ENCODE measurements at places on chromosomes 12 and 14.

- DNase-seq = no peak
Measured at GRCh38 chr14:50333014-50333509, 20.9 kb downstream of the DMAC2L start.

GRCh38 chr14:30385925-30386324, 173.0 kb upstream of the G2E3 start:
- DNase-seq = no peak

DNA sequence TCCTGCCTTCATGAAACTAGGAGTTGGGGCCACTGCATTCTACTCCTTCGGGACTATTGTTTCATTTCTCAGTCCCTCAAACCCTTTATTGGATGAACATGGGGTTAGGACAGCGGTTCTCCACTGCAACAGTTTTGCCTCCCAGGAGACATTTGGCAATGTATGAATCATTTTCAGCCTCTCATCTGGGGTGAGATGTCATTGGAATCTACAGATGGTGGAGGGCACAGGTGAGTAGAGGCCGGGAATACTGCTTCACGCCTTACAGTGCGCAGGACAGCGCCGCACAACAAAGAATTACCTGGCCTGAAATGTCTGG, 649 bp upstream of the GNPNAT1 start:
- DNase-seq = no peak

- DNase-seq = no peak
Measured at GRCh38 chr14:56394826-56395530, 184.6 kb upstream of the TMEM260 start.

DNA sequence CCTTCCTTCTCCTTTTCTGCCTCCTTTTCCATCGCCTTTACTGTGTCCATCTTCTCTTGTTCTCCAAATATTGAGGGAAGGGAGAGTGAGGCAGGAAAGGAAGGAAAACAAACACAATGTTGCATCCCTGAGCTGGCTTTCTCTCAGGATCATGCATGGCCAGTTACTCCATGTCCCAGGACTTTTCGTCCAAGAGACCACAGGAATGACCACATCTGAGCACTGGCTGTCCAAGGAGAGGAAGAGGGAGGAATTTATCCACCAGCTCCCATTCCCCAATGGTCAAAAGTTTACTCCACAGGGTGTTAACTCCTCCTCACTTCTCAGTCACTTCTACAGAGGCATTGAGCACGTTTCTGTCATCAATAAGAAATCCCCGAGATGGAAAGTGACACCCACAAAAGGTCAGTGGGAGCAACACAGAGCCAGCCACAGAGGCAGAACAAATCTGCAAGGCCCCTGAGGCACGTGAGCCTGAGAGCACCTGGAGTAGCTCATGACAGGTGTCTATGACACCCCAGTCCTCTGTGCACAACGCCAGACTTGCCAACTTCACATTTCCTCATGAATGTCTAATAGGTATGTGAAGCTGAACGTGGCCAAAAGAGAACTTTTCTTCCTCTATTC, 177.3 kb upstream of the NUDT4 start:
- no peak for DNase-seq

- no peak for DNase-seq
Measured at GRCh38 chr12:16920451-16920850, 314.5 kb upstream of the LMO3 start.

- DNase-seq = peak; percentile 16
Measured at GRCh38 chr12:98470469-98471082, 44.8 kb upstream of the TMPO start.

GRCh38 chr12:43009846-43010240, 420.3 kb upstream of the PRICKLE1 start:
- DNase-seq = no peak

DNA sequence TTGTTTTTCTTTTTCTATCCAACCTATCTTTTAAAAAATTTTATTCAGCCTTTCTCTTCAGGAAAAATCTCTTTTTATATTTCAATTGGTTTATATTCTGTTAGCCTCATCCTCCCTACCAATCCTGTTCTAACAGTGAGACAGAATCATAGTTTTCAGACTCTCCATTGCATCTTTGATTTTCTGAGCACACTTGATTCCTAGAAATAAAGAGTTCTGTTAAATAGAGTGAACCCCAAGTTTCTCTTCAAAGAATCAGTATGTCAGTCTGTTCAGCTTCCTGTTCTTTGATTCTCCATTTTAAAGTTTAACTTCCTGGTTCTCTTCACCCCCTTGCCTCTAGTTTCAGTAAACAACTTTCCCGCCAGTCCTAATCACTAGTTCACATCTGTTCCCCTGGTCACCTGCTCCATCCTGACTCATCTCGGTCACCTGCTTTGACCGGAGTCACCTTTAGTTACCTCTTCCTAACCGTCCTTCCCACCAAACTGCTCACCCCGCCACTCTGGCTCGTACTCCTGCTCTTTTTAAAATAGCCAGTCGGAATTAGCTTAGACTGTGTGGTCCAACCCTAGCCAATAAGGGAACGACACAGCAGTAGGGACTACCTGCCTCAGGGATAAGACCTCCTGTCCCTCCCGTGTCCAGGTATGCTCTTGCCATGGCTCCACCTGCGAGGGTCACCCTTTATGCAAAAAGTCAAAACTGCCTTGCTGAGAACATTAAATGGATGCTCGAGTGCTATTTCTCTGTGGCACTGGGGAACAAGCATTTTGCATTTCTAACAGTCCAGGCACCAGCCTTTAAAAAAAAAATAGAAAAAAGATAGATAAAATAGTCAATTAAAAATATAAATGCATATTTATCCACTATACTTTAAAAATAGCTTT, 48.4 kb downstream of the DDX51 start:
- no peak for DNase-seq

DNA sequence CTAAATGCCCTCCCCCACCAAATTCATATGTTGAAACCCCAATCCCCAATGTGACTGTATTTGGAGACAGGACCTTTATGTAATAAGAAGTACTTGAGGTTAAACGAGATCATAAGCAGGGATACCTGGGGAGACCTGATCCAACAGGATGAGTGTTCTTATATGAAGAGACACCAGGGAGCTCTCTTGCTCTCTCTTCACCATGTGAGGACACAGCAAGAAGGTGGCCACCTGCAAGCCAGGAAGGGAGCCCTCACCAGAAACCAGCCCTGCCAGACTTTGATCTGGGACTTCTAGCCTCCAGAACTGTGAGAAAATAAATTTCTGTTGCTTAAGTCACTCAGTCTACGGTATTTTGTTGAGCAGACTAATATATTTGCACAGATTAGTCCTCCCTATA, 113.6 kb downstream of the NUAK1 start:
- DNase-seq = no peak

GRCh38 chr12:3757261-3757660, 4.4 kb upstream of the CRACR2A start:
- no peak for DNase-seq

GRCh38 chr12:70849265-70849960, 71.1 kb downstream of the PTPRR start:
- no peak for DNase-seq

DNA sequence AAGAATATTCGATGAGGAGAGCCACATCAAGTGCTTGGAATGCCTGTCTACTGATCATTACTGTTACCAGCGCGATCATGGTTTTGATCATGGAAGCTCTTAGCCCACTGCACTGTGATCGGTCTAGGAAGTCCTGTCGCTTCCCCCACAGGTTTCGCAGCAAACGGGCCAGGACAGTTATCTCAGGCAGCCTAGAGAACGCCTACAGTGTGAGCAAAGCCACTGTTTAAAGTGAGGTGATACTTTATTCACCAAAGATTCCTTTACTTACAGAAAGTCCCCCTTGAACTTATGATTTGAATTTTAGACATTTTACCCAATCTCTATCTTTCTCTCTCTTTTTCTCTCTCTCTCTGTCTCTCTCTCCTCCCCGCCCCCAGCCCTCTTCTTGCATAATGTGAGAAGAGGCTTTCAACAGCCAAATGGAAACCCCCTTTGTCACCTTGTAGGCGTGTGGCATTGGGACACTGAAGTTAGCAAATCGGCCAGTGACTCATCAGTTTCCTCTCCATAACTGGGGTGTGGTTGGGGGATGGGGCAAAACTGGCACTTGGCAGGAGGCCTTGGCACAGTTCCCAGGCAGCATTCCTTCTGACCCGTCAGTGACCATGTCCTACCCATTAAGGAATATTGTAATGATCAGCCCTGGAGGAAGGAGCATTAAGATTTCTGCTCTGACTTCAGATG, 214.8 kb downstream of the CHST11 start:
- DNase-seq = peak; percentile 93

DNA sequence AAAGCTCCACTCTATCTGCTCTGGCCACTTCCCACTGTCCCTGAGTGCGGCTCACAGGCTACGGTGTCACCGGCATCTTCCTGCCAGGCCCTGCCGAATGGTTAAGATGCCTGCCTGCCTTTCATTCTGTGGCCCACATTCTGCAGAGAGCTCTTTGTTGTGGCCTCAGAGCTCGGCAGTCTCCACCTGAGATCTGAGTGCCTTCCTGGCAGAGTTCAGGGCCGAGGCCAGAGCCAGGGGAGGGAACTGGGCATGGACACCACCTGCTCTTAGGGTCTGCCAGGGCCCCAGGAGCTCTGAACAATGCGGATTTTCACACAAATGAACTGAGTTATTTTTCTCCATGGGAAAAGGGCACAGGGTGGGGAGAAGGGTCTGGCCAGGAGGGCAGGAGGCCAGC, 127.2 kb downstream of the RBM19 start:
- DNase-seq = no peak

GRCh38 chr14:35351897-35352273, 52.7 kb downstream of the NFKBIA start:
- no peak for DNase-seq

DNA sequence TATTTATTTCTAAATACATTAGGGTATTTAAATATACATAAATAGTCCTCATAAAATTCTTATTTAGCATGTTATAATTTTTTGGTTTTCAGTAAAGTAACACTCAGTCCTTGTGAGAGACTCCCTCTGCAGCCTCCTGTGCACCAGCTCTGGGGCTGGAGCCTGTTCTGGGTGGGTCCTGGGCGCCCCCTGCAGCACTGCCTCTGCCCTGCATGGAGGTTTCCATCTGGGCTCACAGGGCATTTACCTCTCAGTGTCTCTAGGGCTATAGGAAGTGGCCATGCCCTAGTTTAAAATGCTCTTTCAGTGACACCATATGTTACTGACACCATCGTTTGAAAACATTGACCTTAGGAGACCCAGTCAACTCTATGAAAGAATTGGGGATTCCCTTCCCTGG, 1155.2 kb downstream of the TMEM121 start:
- DNase-seq = no peak

GRCh38 chr12:30599608-30600007, 96.1 kb downstream of the IPO8 start:
- DNase-seq = no peak

DNA sequence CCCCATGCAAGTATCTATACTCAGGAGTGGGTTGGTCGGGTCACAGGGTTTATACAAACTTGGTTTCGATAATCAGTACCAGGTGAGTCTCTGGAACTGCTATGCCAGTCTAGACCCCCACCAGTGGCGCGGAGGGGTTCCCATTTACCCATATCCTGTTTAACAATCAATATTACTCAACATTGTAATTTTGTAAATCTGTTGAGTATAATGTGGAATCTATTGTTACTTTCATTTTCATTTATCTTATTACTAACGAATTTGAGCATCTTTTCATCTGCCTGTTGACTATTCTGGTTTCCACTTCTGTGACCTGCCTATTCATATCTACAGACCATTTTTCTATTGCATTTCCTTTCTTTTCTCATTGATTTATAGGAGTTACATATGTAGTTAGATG, 275.2 kb upstream of the CRY1 start:
- DNase-seq = peak; percentile 82

DNA sequence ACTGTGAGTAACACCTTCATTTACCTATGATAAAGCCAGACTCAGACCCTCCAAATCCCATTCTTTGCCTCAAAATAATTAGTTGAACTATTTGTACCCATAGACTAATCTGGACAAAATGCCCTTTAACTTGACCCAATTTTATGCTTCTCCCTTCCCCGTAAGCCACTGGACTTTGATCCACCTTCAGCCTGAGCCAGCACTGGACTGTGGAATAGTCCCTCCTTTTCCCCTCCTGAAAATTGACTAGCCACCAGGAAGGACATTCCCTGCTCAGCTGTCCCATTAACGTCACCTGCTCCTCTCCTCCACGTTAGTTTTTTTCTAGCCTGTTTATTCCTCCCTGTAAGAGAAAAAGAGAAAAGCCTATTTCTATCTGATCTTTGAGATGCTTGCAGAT, 10.3 kb downstream of the MED21 start:
- no peak for DNase-seq

DNA sequence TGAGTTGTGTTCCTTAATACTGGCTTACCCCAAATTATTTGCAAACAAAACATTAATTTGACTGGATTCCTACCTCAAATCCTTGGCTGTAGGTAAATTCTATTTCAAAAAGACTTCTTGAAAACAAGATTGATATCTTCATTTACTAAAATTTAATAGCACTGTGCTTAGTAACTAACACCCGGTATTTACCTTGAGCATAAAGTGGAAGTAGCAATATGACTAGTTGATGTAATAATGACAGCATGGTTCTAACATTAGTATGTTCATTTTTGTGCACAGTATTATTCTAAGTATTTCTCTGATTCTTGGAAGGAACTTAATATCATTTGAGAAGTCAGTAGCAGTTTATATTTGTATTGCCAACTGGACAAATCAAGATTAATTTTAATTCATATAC, 96.8 kb downstream of the PPHLN1 start:
- no peak for DNase-seq

DNA sequence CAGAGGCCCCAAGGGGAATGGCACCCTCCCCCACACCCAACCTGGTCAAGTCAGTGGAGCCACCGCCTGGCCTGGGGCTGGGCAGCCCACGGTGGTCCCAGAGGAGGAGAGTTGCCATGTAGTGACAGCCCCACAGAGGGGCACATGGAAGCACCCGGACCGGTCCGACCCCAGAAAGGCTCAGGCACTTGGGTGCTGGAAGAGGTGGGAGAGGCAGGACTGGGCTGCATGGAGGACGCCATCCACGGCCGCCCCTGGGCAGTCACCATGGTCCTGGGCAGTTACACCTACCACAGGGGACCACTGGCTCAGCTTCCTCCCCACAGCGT, 37.9 kb upstream of the TMEM179 start:
- DNase-seq = no peak

- no peak for DNase-seq
Measured at GRCh38 chr12:49689785-49690184, 17.4 kb downstream of the FMNL3 start.

GRCh38 chr12:8065991-8066594, at the start of gene C3AR1:
Gene C3AR1 (minus strand): TSS chr12:8066359. CDS start chr12:8060185, 6,174 bp downstream.
- DNase-seq = peak; percentile 73

DNA sequence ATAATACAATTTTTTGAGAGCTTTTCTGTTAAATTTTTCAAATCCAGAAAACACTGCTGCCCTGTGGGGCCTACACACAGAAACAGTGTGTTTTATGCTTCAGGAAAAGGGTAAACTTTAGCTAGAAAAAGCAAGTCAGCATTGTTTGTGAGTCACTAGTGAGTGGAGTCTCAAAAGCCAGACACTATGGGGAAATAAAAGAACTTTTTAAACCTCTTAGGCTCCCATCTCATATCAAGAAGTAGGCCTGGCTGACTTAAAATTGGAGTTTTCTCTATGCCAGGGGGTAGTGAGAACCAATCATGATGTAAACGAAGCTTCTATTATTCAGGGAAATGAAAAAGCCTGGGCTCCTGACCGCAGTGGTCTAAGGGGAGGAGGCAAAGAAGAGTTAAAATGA, 12.6 kb downstream of the GPR65 start:
- no peak for DNase-seq

GRCh38 chr14:77508249-77508648, 9.6 kb upstream of the ISM2 start:
- no peak for DNase-seq

Measured in activated effector memory CD4-positive, alpha-beta T cell treated with anti-CD3 and anti-CD28 coated beads, Interleukin-2, amount 50 U/mL, for 16 hours (primary cell).